Esophagus mucosa (tissue), 1 donor: ENCODE measurements at places on chromosomes 16 and 17.

GRCh38 chr17:7887038-7887481, 1.5 kb upstream of the CHD3 start:
- ATAC-seq = no peak

GRCh38 chr17:2735896-2736295, 13.6 kb downstream of the CCDC92B start:
- ATAC-seq = no peak

DNA sequence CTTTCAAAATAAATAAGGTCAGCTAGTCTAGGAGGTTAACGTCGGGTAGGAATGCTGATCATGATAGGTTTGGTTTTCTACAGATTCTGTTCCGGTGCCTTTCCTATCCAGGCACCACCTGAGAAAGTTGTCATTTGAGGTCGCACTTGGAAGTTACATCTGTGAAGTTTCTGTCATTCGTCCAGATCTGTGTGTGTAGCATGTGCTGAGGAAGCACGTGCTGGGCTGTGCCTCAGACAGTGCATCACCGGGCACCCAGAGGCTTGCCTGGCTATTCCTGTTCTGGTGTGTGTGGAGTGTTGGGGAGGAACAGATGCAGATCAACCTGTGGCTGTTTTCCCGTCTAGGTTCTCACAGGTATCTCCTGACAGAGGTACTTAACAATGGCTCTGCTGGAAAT, 42.6 kb downstream of the DNAJA2 start:
- no peak for ATAC-seq

- ATAC-seq = no peak
These were observed 26.9 kb upstream of the ZNHIT3 start for GRCh38 chr17:36459601-36460000.

- no peak for ATAC-seq
These were observed 4.0 kb downstream of the PYY start for GRCh38 chr17:43949781-43950180.

DNA sequence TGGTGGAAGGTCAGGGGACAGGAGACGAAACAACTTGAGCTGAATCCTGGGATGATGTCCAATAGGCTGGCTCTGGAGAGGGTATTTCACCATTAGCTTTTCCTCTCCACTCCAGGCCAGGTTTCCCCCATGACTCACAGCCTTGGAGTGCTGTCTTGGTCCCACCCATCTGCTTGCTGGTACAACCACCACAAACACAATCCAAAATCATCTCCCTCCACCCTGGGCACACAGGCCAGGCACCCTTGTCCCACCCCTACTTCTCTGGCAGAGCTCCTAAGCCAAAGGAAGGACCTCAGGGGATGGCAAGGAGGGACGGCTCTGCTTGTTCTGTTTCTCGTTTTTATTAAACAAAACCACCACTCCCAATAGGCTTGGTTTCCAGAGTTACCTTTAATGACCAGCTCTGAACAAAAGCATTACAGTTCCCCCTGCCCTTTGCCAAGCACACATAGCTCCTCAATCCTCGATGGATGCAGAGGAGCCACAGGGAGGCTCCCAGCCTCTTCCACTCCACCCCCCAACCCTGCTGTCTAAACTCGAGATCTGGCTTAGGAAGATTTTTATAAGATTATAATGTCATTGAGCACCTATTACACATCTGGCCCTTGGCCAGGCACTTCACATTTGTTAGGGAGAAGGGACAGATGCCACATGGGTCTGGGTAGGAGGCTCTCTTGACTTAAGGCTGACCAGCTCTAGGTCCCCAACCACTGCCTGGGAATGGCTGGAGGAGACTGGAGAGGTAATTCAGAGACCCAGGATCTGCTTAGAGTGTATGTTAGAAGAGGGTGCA, 13.3 kb downstream of the CAVIN1 start:
- ATAC-seq = peak; percentile 83

GRCh38 chr16:57113042-57113453, 20.7 kb downstream of the CPNE2 start:
- no peak for ATAC-seq

DNA sequence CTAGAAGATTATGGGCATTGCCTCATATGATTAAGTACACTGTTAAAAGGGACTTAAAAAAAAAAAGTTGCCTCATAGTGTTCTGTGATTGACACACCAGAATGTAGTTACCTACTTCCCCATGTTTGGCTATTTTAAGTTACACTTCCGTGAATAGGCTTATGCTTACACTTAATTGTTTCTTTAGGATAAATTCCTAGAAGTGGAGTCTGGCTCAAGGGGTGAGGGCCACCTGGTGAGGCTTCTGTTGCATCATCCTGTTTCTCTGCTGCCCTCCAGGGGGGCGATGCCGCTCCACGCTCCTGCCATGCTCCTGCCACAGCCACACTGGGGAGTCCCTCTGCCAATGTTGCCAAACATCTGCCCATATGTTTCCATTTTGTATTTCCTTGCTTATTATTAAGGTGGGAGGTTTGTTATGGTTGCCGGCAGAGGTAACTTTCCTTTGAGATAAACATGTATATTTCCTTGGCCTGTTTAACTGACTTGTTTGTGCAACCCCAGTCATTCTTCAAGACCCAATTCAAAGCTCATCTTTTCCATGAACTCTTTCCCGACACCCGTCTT, 73.1 kb downstream of the KSR1 start:
- ATAC-seq = peak; percentile 66

- ATAC-seq = no peak
These were observed 21.5 kb downstream of the TMEM235 start for GRCh38 chr17:78252701-78253635.

DNA sequence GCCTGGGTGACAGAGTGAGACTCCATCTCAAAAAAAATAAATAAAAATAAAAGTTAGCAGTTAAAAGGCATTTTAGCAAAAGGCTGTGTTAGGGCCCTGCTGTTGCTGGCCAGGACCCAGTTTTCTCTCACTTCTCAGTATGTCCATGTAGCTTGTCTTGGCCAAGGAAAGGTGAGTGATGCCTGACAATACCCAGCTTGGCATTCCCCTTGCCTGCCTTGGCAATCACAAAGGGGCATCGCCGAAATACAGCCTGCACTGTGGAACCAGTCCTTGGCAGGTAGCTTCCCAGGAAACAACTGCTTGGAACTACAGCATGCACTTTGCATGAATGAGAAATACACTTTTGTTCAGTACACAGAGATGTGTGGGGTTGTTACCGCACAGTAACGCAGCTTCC, 61.7 kb downstream of the DNAH17 start:
- no peak for ATAC-seq

- ATAC-seq = no peak
These were observed 212.8 kb downstream of the MSI2 start for GRCh38 chr17:57468932-57469775.

DNA sequence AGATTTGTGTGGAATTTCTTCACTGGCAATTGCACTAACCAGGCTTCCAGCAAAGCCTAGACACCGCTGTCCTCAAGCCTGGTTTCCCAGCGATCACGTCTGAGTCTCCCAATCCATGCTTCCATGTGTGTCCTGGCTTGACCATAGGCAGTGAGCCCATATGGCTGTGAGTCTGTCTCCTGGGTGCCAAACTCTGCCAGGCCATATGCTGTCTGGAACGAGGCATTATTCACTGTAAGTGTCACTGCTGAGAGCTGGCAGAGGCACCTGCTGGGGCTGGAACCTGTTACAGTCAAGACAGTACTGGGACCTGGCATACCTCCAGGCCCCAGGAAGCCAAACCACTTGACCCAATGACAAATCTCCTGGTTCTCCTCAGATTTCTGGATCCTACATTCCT, 60.4 kb downstream of the HS3ST2 start:
- ATAC-seq = no peak

GRCh38 chr17:55895112-55895759, 144.4 kb downstream of the PCTP start:
- ATAC-seq = no peak

GRCh38 chr17:56064506-56064905, 88.8 kb upstream of the ANKFN1 start:
- ATAC-seq = no peak

DNA sequence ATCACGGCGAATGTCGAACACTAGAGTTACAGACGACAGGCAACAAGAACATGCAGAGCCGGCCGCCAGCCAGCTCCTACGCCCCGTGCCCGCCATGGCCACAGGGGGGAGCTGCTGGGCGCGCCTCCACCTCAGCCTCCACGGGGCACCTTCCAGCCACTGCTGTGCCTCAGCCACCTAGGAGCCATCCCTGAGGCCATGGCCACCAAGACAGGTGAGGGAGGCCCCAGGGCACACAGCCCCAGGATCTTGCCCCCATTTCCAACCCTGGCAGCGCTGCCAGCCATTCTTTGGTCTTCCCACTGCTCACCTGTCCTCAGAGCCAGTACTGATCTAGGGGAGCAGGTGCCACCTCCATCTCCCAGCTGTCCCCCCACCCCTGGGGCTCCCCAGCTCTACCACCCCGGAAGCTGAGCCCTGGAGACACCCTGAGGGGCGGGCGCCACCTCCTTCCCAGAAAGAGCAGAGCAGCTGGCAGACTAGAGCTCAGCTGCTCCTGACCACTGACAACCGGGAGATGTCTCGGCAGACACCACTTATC, 11.8 kb downstream of the GNPTG start:
- ATAC-seq = peak; percentile 72

DNA sequence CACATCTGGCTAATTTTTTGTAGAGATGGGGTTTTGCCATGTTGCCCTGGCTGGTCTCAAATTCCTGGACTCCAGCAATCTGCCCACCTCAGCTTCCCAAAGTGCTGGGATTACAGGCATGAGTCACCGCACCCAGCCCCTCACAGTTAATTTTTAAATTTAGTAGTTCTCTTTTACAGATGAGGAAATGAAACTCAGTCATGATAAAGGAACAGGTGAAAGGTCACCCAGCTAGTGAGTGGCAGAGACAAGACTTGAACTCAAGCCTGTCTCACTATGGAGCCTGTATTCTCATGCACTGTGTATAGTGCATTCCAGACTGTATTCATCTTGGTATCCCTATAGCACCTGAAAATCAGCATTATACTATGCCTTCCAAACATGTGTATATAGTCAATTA, 77.1 kb upstream of the WSB1 start:
- no peak for ATAC-seq

DNA sequence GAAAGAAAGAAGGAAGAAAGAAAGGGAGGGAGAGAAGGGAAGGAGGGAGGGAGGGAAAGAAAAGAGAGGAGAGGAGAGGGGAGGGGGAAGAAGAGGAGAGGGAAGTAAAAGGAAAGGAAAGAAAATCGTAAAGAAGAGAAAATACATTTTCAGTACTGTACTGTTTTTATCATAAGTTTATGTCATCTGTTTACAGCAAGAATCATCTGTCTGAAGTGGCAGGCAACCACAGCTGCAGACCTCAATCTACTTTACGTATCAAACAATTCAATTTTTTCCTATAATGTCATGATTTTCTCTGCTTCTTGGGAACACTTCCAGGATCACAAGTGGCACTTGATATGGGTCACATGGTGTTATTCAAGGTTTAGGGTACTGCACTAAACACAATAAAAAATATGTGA, 58.3 kb downstream of the USP32 start:
- no peak for ATAC-seq

GRCh38 chr16:46730126-46730525, 18.0 kb downstream of the MYLK3 start:
- ATAC-seq = no peak

DNA sequence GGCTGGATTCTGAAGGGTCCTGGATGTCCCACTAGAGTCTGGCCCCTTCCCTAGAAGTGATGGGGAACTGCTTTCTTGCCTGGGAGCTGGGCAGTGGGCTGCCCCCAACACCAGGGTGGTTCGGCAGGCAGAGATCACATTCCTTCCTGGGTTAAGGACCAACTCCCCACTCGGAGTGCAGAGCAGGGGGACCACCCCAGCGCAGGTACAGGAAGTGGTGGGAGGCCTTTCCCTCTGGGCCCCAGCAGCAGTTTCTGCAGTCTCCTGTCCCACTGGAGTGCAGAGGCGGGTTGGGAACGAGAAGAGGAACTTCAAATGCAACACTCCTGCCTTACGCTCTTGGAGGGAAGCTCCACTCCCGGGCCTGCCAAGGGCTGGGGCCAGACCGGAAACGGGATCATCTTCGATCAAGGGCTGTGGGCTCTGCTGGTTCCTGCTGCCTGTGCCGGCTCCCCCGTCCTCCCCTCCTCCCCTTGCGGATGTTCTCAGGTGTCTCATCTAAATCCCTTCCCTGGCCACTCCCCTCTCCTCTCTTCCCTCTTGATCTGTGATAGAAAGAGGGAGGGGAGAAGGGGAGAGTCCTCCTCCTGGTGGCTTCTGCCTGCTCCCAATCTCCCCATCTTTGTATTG, 9.0 kb upstream of the NGFR start:
- no peak for ATAC-seq

GRCh38 chr16:3879258-3879886, 1.1 kb downstream of the CREBBP start:
- ATAC-seq = peak; percentile 11

- no peak for ATAC-seq
These were observed 22.8 kb downstream of the ITGB3 start for GRCh38 chr17:47276444-47276843.

DNA sequence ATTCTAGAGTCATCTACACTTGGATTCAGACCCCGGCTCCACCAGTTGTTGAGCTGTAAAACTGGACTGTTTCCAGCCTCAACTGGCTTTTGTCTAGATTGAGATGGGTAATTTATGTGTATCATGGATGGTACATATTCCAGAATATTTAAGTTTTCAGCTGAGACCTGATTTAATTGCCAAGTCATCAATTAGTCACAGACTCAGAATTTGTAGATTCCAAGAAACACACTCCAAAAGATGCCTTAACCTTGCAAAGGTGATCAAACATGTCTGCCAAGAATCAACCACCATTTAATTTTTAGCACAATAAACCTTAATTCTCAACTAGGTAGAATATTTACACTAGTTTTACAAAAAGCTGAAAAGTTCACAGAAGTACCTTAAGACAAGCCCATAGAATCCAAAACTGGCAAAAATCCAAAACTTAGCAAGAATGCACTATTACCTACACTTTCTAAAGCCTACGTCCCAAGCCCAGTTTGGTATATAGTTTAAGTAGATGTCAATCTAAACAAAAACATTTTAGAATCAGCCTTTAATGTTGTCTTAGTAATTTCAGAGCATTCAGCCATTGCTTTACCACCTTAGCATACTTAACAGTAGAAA, 17.7 kb downstream of the SIAH1 start:
- ATAC-seq = no peak

DNA sequence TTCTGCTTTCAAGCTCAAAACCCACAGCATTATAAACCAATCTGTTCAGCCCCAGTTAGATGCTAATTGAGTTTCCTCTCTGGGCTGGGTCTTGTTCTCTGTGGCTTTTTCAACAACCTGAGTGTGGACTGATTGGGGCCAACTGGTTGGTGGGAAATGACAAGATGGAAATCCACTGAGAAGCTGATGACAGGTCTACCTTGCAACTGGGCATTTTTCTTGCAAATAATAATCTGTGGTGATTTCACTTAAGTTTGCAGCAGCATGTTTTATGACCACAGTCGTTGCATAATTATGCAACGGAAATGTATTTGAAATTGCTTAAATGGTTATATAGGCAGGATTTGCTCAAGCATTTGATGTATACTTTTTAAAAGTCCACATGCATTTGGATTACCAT, 69.9 kb downstream of the AKAP1 start:
- ATAC-seq = no peak

- no peak for ATAC-seq
These were observed 61.1 kb downstream of the SOCS1 start for GRCh38 chr16:11194913-11195312.

- ATAC-seq = peak; percentile 26
These were observed 53.1 kb upstream of the TANGO6 start for GRCh38 chr16:68790130-68790761.
